ENCODE measurements at places on chromosomes 7 and 10. TPM values are rescaled to one million over a fixed set of nuclear protein-coding genes. Genes with fewer than 3 reads are reported as not detected.

ATE1 gene
- 4.5 TPM for polyA plus RNA-seq

SLC26A3 gene
- polyA plus RNA-seq: not detected

DNA sequence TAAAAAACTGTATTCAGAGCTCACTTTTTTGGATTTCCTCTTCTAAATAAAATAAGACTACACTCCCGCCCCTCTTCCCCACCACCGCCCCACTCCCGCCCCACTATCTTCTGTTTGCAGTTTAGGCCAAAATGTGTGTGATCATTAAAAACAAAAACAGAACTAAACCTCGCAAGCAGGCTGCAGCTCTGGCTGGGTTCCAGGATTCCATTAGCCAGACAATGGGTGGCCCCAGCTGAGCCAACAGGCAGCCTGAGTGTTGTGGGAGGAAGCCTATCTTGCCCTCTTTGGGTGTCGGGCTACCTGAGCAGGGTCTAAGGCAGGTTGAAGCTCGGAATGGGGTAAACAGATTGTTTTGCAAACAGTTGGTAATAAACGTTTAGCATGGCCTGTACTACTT lies 41.7 kb downstream of the ARL4A start:
- no peak overlapping the region for H3K4me3 ChIP-seq
- peak; percentile 88 for DNase-seq
- H3K4me1 ChIP-seq: peaks cover 55% of the 10 kb centered on the region
- H3K36me3 ChIP-seq: no peaks in the 10 kb centered on the region
- H3K27me3 ChIP-seq: no peaks in the 10 kb centered on the region
- H3K27ac ChIP-seq: peak overlapping the region; percentile 43

DNA sequence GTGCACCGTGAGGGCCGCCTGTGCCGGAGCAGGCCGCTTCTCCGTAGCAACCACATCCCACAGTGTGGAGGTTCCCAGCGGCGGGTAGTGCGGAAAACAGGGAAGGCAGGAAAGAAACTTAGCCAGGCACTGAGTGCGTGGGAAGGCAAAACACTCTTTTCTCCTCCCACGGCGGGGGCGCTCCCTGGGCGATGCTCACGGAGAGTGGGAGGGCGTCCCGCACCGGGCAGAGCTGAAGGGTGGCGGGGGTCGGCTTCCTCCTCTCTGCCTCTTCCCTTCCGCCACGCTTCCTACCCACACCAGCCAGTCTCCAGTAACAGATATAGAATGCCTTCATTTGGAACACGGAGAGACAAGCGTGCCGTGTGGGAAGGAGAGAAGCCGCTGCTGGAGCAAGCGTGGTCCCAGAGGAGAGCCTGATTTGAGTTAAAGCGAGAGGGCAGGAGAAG lies 252.5 kb downstream of the PAXIP1 start:
- no peaks in the 10 kb centered on the region for H3K4me1 ChIP-seq
- DNase-seq: no peak
- H3K27ac ChIP-seq: no peak overlapping the region
- no peak overlapping the region for H3K4me3 ChIP-seq
- H3K27me3 ChIP-seq: peaks cover 3% of the 10 kb centered on the region
- no peaks in the 10 kb centered on the region for H3K36me3 ChIP-seq

- H3K27me3 ChIP-seq: no peaks in the 10 kb centered on the region
- H3K4me1 ChIP-seq: peaks cover 10% of the 10 kb centered on the region
- peak overlapping the region; percentile 77 for H3K27ac ChIP-seq
- DNase-seq: no peak
Measured at GRCh38 chr7:98120559-98120958, 13.9 kb downstream of the LMTK2 start.

DNA sequence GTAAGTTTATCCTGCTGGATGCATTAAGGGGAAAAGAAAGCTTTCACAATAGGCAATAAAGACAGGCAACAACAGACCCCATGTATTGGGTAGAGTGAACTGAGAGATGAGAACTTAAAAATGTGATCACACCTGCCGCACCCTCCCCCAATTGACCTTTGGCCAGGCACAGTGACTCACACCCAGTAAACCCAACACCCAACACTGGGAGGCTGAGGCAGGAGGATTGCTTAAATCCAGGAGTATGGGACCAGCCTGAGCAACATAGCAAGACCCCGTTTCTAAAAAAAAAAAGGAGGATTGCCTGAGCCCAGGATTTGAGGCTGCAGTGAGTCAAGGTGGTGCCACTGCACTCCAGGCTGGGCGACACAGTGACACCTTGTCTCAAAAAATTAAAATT lies 86.9 kb downstream of the MPP7 start:
- H3K27me3 ChIP-seq: no peaks in the 10 kb centered on the region
- H3K36me3 ChIP-seq: no peaks in the 10 kb centered on the region
- H3K4me1 ChIP-seq: no peaks in the 10 kb centered on the region

DNA sequence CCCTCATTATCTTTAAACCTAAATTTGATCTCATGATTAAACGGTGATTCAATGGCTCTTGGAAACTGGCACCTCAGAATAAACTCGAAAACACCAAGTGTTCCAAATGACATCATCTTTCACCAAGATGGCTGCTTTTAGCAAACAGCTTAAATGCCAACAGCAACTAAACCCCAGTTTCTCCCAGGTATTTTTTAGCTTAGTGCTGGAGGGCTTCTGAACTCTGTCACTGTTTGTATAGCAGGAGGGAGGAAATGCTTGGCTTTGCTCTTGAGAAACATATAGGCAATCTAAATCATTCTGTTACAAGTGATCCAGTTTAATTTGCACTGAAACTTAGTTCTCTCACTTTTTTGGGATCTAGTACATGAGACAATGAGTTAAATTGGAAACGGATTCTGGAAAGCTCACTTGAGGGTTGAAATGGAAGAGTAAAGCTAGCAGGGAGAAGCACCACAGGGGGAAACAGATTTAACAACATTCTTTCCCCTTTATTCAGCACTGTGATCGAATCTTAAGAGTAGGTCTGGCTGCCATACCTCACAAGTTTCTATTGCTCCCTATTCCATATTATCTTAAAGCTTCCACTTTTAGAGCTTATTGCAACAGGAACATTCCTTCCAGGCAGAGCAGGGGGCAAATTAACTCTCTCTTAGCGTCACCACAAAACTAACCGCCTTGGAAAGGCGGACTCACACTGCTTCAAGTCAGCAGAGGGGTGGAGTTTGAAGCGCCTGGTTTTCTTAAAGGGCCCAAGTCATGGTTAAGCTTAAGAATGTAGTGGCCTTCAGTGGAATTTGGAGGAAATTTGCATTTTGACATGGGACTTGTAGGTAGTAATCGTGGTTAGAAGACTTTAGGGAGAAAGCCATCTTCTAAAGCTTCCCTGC lies 1.8 kb upstream of the CCDC6 start:
- H3K27ac ChIP-seq: peak overlapping the region; percentile 14
- H3K4me1 ChIP-seq: peaks cover 38% of the 10 kb centered on the region
- H3K4me3 ChIP-seq: peak overlapping the region; percentile 40
- H3K36me3 ChIP-seq: no peaks in the 10 kb centered on the region
- H3K27me3 ChIP-seq: no peaks in the 10 kb centered on the region

- H3K4me3 ChIP-seq: no peak overlapping the region
- H3K27ac ChIP-seq: no peak overlapping the region
- peaks cover 83% of the 10 kb centered on the region for H3K4me1 ChIP-seq
Measured at GRCh38 chr7:76353744-76354143, 5.0 kb downstream of the YWHAG start.

DNA sequence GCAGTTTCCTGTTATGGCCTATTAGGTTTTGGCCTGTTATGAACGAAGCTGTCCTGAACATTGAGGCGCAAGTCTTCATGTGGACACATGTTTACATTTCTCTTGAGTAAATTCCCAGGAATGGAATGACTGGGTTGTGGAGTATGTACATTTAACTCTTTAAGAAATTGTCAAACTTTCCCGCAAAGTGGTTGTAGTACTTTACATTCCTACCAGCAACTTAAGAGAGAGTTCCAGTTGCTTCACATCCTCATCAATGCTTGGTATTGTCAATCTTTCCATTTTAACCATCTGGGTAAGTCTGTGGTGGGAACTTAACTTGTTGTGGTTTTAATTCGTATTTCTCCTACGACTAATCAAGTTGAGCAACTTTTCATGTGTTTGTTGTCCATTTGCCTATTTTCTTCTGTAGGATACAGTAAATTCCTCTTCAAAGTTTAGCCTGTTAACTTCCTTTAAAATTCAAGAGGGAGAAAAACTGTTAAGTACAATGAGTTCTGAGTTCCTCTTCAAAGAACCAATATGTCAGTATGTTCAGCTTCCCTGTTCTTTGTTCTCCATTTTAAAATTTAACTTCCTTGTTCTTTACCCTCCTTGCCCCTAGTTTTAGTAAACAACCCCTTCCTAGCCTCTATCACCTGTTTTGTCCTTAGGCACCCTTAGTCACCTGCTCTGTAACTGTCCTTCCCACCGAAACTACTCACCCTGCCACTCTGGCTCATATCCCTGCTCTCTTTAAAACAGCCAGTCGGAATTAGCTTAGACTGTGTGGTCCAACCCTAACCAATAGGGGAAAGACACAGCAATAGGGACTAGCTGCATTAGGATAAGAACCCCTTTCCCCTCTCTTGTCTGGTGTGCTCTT lies 74.0 kb downstream of the FAM241B start:
- peaks cover 17% of the 10 kb centered on the region for H3K27me3 ChIP-seq
- DNase-seq: no peak
- no peaks in the 10 kb centered on the region for H3K4me1 ChIP-seq
- no peak overlapping the region for H3K4me3 ChIP-seq
- H3K36me3 ChIP-seq: no peaks in the 10 kb centered on the region
